Activated CD4-positive, alpha-beta T cell treated with anti-CD3 and anti-CD28 coated beads, Interleukin-2, amount 10 ng/mL, durations not matched to agents 24 days and 14 days (primary cell): ENCODE measurements at places on chromosomes 3 and 15. TPM values are rescaled to one million over a fixed set of nuclear protein-coding genes. Genes with fewer than 3 reads are reported as not detected.
A peak's percentile ranks its signal among the peaks of the same experiment; 100 is the strongest.

GRCh38 chr15:95715116-95715903 lies 615.2 kb upstream of the NR2F2 start:
- peaks cover 3% of the 10 kb centered on the region for H3K4me1 ChIP-seq
- DNase-seq, result no peak
- H3K27me3 ChIP-seq, result no peaks in the 10 kb centered on the region
- H3K27ac ChIP-seq, result no peak overlapping the region
- no peak overlapping the region for H3K4me3 ChIP-seq

- no peak overlapping the region for H3K4me3 ChIP-seq
- H3K27me3 ChIP-seq, result peaks cover 7% of the 10 kb centered on the region
- peak; percentile 40 for DNase-seq
- H3K27ac ChIP-seq, result no peak overlapping the region
- H3K4me1 ChIP-seq, result no peaks in the 10 kb centered on the region
Observed at GRCh38 chr3:17840126-17840525, 97.7 kb upstream of the TBC1D5 start.

DNA sequence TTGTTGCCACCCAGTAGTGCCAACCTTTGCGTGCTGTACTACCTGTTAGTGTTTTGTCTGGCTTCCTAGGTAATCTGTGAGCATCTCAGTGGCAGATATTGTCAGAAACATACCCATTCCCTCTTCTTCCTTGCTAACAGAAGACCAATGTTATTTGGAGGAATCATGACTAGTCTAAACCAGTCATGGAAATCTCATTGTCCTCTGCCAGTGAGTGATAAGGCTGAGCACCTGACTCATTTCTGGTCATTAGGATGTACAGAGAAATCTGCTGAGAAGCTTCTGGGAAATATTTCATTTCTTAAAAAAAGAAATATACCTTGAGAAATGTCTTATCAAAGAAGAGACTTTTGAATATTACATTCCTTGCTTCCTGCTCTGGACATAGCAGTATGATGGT lies 70.1 kb upstream of the CDV3 start:
- H3K36me3 ChIP-seq, result no peaks in the 10 kb centered on the region
- H3K4me1 ChIP-seq, result peaks cover 21% of the 10 kb centered on the region
- H3K27me3 ChIP-seq, result no peaks in the 10 kb centered on the region
- H3K27ac ChIP-seq, result no peak overlapping the region

DNA sequence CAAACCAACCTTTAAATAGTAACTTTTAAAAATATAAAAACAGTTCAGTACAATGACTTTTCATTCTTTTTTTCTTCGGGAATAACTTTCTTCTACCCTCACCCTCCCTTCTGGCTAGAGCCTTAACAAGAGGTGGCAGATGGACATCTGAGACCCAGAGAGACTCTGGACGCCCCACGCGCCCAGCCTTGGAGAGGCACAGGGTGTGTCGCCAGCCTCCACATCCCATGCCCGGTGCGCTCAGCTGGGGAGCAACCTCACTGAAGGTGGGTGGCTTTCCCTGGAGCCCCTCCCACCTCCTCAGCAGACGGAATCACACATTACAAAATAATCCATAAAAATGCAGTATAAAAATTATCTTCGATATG lies 49.5 kb downstream of the TLE3 start:
- no peak for DNase-seq
- no peak overlapping the region for H3K4me3 ChIP-seq
- H3K36me3 ChIP-seq, result peaks cover 47% of the 10 kb centered on the region
- no peaks in the 10 kb centered on the region for H3K4me1 ChIP-seq

DNA sequence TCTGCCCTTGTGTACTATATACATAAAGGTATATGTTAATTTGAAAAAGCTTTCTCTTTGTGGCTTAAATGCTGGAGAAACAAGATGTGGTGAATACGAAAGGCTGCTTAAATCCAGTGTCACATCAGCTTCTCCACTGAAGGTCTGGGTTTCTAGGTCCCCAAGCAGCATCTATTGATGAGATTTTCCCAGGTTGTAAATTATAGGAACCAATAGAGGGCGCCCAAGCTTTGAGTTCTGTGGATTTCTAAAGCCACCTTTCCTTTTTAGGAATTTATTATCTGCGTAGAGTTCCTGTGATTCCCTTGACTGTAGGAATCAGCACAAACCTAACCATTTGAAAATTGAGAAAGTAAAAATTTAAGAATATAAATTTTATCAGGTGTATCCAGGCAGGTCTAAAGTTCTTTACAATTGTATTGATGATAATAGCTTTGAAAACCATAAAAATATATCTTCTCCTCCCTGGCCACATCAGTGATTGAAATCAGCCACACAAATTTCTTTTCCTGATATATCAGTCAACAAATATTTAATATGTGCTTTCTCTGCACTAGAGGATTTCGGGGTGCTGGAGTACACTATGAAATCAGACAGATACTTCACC lies 88.3 kb upstream of the ADAMTSL3 start:
- H3K4me1 ChIP-seq, result no peaks in the 10 kb centered on the region
- H3K4me3 ChIP-seq, result no peak overlapping the region
- H3K27me3 ChIP-seq, result no peaks in the 10 kb centered on the region
- DNase-seq, result peak; percentile 62
- H3K27ac ChIP-seq, result no peak overlapping the region

DNA sequence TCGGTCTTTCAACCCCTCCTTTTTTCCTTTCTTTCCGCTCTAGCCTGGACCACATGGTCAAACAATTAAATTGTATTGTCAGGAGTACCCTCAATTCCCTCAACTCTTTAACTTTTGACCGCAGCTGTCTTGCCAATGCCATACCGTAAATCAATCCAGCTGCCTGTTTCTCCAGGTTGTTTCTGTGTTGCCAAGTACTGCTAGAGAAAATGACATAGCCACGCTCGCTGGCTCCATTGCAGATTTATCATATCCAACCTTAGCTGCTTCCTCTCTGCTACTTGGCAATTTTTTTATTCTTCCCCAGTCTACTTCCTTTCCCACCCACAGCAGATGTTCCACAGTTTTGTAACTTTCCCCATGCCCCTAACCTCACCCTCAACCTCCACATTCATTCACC lies 60.0 kb downstream of the ZNF385D start:
- no peak overlapping the region for H3K4me3 ChIP-seq
- no peaks in the 10 kb centered on the region for H3K36me3 ChIP-seq
- H3K4me1 ChIP-seq, result no peaks in the 10 kb centered on the region
- no peaks in the 10 kb centered on the region for H3K27me3 ChIP-seq

- peaks cover 23% of the 10 kb centered on the region for H3K27me3 ChIP-seq
- no peaks in the 10 kb centered on the region for H3K36me3 ChIP-seq
- H3K4me1 ChIP-seq, result peaks cover 12% of the 10 kb centered on the region
- peak overlapping the region; percentile 39 for H3K27ac ChIP-seq
- no peak overlapping the region for H3K4me3 ChIP-seq
Observed at GRCh38 chr3:171876680-171877147, 33.6 kb downstream of the TMEM212 start.

Gene LYZL4
- total RNA-seq, result not detected in 2 replicates
